Activated gamma-delta T cell treated with Interleukin-2 at 50 U/mL for 16 hours (primary cell): ENCODE measurements at places on chromosomes 3 and 15.
A peak's percentile ranks its signal among the peaks of the same experiment; 100 is the strongest.

GRCh38 chr3:101521211-101521701 is 8.2 kb upstream of the SENP7 start:
- DNase-seq: peak; percentile 26

DNA sequence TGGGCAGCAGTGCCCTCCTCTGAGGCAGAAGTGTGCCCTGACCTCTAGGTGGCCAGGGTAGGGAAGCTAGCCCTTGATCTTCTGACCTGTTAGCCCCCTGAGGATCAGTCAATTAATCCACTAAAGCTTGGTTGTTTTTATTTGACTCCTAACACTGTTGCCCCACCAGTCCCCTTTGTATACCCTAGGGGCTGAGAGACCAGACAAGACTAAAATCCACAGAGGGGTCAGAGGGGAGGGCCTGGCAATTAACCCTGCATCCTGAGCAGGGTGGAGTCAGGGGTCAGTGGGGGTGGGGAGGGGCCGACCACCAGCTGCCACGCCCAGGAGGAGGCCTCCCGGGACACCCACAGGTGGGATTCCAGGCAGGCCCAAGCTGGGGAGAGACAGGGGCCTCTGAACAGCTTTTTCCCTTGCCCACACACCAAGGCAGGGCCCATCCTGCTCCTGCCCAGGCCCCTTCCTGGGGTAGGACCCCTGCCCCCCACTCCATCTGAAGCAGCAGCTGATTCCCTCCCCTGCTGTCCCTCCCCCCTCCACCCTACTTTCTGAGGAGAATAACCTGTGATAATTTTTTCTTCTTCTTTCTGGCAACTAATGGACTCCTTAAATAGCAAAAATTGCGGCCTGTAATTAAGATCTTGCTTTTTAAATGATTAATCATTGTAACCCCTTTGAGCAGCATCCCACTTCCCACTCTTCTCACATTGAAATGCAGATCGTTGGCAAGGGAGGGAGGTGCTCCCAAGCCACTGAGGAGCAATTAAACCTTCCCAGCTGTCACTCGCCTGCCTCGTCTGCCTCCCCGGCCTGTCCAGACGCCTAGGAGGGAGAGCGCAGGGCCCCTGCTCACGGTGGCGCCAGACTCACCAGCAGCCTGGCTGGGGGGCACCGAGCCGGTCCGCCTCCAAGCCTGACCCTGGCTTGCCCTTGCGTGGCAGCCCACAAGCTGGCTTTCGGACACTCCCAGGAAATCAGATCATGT is 51.9 kb downstream of the RHCG start:
- no peak for DNase-seq

- DNase-seq: no peak
These were observed 29.1 kb downstream of the CADM2 start for GRCh38 chr3:84987706-84988504.

DNA sequence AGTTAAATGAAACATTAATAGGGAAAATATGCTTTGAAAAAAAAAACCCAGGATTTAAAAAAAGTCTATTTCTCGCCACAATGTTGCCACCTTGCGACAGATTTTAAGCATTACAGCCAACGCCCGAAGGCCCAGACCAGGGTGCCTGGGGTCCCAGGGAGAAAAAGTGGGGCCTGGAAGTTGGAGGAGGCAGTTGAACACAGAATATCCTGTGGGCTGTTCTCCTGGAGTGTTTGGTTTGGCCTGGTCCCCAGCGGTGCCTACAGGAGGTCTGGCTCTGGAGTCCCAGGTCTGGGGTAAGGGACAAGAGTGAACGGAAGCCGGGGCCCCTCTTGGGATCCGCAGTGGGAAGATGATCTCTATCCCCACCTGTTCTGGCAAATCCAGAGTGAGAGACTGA is 3.4 kb downstream of the RNU6-1 start:
- peak; percentile 53 for DNase-seq

DNA sequence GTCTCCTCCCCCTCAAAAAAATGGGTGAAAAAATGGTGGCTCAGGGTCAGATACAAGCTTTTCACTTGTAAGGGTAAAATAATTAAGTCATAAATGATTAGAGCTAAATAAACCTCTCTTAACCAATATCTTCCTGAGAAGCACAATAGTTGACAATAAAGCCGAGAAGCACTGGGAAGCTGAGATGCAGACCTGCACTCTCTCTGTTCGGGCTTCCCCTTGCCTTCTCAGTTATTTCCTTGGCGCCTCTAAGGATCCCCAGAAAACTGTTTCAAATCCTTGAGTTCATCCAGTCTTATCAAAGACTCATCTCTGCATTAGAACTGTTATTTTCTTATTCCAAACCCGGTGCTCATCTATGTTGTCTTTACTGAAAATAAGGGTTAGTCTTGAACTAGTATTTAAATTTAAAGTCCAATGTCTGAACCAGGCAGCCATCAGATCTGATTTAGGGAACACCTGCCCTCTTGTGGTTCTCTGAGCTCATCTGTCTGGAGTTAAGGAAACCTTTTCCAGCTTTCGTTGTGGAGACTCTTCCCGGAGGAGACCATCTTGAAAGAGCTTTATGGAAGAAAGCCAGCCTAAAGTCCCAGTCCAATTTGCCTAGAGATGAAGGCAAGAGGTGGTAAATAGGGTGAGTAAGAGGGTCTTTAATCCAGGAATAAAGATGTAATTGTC is 256.4 kb upstream of the MCTP2 start:
- DNase-seq: no peak

GRCh38 chr15:59794229-59794886 is 105.2 kb upstream of the BNIP2 start:
- DNase-seq: no peak

GRCh38 chr3:198096015-198096414 is 136.0 kb downstream of the LMLN start:
- DNase-seq: no peak

- peak; percentile 30 for DNase-seq
These were observed 32.9 kb upstream of the CYP11A1 start for GRCh38 chr15:74400313-74400860.

DNA sequence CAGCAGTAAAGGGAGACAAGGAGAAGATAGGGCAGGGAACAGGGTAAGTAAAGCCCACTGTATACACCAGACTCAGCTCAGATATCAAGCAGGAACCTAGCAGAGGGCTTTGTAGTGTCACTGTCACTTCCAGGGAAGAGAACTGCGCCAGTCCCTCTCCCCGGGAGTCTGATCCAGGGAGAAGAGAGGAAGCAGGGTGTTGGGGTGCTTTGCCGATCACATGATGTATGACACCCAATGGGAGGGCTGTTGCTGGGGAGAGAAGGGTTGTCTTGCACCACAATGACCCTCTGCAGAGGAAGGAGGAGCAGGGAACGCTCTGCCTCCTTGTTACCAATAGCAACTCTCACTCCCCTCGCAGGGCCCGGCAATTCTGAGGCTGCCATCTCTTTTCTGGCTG is 147.2 kb upstream of the SLC2A2 start:
- no peak for DNase-seq

- no peak for DNase-seq
These were observed 9.5 kb downstream of the ALDH1A2 start for GRCh38 chr15:58056015-58056414.

DNA sequence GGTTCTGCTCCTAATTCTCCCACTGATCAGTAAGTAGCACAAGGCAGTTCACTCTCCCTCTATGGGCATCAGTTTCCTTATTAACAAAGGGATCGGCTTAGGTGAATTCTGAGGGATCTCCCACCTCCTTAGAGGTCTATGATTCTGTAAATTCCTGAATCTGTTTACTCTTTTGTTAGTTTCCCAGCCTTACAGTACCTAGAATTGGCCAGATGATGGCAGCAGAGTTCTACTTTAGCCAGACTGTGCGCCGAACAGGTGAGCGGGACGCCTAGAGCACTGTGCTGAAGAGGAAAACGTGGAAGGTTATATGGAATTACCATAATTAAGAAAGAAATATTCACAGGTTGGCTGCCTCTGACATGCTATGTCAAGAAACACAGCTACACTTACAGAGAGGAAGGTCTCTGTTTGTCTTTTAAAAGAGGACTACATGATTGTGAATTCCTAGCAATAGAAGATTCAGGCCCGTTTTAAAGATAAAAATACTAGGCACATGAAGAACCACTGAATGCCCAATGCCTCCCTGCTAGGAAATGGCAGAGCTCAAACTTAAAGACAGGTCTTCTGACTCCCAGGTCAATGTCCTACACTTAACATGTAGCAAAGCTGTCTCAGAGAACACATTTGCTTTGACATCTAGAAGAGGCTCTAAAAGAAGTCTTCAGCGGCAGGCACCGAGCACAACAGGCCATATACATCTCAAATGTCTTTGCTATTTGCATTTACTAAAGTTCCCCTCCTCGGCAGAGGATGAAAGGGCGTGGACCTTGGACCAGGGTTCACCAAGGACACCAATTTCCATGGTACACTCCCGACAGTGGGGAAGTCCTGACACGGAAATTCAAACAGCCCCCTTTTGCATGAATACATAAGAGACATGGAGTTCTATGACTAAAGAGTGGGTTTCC is 259.9 kb downstream of the FGF12 start:
- peak; percentile 12 for DNase-seq

GRCh38 chr3:108114423-108115065 is 23.7 kb upstream of the CD47 start:
- DNase-seq: no peak

GRCh38 chr3:22141769-22142168 is 390.8 kb upstream of the ZNF385D start:
- DNase-seq: no peak

DNA sequence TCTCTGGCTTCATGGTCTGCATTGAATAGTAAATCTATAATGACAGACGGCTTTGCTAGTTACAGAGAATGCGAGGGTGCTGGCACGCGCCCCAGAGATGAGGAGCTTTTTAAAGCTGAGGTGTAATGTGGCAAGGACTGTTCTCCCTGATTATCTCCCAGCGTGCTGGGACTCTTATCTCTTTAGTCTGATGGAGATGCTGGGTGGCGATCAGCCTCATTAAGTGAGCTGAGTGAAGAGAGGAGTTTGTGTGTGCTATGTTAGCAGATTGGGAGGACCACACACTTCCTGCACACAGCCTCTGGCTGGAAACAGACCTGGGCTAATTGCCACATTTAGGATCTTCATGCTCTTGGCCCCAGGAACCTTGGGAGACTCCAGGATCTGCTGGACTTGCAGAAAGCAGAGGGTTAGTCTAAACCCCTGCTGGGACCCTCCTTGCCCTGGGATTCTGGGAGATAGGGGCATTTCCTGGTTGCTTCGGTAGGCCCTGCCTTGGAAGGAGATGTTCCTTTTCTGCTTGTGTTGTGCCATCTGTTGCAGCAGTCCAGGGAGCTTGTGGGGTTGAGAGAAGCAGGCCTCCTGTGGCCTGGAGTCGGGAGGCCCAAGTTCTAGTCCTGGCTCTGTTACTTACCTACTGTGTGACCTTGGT is 15.0 kb downstream of the PDIA5 start:
- DNase-seq: no peak

GRCh38 chr3:133892541-133893231 is 3.0 kb downstream of the RAB6B start:
- DNase-seq: no peak

- DNase-seq: peak; percentile 51
These were observed 117.6 kb upstream of the EIF1B start for GRCh38 chr3:40191850-40192448.

- no peak for DNase-seq
These were observed 174.7 kb upstream of the CNTN3 start for GRCh38 chr3:74789111-74789510.

- DNase-seq: no peak
These were observed 95.6 kb downstream of the ECT2 start for GRCh38 chr3:172846103-172846561.

DNA sequence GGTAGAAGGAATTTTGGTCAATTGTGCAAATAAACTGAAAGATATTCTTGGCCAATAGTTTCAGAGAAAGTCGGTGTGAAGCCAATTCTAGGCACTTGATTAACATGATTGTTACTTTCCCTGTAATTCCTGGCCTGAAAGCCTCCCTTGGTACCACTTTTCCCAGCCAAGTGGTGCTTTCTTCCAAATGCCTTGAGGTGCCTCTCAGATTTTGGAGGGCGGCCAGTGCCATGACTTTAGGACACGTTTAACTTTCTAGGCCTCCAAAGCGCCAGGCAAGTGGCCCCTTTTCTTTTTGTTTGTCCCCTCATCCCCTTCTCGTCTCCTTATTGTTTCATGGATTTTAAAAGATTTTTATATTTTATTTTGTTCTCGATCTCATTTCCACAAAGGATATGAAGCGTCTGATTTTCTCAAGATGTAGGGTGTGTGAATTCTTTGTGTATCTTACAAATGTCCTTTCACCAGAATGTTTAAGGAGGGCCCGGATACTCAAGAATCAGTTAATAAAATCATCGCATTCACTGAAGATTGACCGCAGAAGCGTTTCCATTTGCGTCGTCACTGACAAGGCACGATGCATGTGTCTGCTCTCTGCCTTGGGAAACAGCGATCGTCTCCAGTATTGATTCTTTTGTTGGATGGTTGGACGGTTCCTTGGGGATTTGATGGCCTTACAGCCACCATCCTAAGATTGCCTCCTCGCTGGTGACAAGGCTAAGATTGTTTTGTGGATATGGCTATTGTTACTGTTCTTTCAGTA is 87.8 kb downstream of the ASB7 start:
- no peak for DNase-seq

- no peak for DNase-seq
These were observed 7.6 kb downstream of the GADL1 start for GRCh38 chr3:30886888-30887287.

DNA sequence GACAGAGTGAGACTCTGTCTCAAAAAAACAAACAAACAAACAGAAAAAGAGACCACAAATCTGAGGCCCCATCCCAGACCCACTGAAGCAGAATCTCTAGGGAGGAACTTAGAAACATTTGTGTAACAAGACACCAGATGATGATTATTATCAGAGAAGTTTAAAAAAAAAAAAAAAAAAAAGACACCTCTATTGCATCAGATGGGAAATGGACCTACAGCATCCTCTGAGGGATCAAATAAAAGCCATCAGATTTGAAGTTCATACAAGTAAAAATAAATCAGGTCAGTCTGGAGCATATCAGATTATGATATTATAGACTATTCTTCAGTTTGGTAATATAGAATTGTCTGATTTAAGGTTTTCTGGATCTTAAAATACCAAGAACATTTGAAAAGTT is 21.9 kb upstream of the LIPC start:
- DNase-seq: no peak

DNA sequence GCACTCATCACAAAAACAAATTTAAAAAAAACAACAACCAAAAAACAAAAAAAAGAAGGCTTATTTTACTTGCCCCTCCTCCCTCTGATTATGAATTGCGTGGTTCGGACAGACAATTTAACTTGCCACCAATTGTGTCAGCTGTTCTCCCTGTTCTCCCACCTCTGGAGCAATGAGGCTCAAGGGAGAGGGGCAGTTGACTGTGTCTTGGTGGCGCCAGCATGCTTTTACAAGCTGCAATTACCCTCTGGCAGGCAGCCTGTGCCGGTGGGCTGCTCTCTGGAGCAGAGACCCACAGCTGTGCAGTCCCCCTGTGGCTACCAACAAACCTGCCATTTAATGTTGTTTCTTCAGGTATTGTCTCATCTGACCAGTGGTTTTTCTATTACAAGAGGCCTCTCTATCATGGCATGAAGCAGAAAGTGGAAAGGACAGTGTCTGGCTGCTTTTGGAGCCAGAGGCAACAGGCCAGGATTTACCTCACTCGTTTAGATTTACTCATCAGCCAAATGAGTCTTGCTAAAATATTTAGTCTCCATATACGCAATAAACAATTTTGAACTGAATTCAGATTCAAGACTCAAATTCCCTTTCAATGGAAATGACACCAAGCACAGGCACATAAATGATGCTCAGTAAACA is 192.0 kb upstream of the TPRG1 start:
- DNase-seq: no peak

- no peak for DNase-seq
These were observed 25.4 kb downstream of the SLC51A start for GRCh38 chr3:196241704-196242103.
